ENCODE measurements at places on chromosomes 5 and 9.
A peak's percentile ranks its signal among the peaks of the same experiment; 100 is the strongest.

GRCh38 chr5:106092455-106092854, 1578.3 kb downstream of the EFNA5 start:
- DNase-seq = no peak

- DNase-seq = no peak
Observed at GRCh38 chr9:13769641-13770040, 490.1 kb upstream of the MPDZ start.

- no peak for DNase-seq
Observed at GRCh38 chr5:142181096-142181495, 72.5 kb downstream of the NDFIP1 start.

DNA sequence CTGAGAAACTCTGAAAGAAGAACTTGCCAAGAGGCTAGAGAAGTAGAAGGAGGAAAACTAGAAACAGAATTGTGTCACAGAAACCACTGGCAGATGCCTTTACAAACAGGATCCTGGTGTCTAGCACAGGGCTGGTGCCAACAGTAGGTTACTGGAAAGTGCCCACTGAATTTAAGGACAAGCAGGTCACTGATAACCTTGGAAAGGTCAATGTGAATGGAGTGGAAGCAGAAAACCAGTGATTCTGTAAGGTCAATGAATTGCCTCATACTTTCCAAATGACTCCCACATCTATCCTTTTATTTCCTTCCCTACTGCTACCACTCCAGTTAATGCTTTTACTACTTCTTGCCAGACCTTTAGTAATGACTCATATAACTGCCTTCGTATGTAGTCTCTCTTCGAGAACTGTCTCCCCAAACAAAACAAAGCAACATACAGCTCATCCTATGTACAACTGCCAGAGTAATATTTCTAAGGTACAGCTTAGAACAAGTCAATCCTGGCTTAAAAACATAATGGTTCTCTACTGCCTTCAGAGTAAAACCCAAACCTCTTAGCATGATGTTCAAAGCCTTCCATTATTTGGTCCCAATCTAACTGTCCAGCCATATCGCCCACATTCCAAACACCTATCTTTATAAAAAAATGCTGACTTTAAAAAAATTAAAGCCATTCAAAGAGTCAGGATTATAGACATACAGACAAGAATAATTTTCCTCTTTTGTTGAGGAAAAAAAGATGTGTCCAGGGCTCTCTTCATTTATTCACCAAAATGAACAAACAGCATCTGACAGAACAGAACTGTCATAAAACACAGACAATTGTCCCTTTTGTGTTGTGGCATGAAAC, 52.5 kb downstream of the NR3C1 start:
- DNase-seq = no peak

GRCh38 chr5:9785751-9786150, 155.6 kb upstream of the TAS2R1 start:
- DNase-seq = no peak

GRCh38 chr9:86562691-86563090, 208.5 kb upstream of the TUT7 start:
- DNase-seq = no peak

GRCh38 chr5:118290204-118290603, 698.1 kb downstream of the DTWD2 start:
- no peak for DNase-seq

- no peak for DNase-seq
Observed at GRCh38 chr9:124567362-124567761, 60.2 kb upstream of the NR5A1 start.

DNA sequence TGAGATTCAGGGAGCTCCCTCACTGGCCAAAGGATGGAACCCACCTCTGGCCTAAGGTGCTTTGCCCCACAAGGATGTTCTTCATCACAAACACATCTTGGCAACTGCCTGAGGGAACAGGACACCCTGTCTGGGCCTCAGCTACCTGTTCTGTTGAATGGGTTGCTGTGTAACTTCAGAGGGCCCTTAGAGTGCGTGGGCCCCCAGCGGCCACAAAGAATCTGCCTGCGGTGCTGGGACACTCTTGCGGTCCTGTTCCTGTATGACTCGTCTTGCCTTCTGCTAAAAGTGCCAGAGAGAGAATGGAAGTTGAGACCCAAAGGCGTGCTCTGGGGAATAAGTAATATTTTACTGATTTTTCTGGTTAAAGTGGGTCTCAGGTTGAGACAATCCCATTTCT, 14.1 kb upstream of the RPL26L1 start:
- DNase-seq = no peak

DNA sequence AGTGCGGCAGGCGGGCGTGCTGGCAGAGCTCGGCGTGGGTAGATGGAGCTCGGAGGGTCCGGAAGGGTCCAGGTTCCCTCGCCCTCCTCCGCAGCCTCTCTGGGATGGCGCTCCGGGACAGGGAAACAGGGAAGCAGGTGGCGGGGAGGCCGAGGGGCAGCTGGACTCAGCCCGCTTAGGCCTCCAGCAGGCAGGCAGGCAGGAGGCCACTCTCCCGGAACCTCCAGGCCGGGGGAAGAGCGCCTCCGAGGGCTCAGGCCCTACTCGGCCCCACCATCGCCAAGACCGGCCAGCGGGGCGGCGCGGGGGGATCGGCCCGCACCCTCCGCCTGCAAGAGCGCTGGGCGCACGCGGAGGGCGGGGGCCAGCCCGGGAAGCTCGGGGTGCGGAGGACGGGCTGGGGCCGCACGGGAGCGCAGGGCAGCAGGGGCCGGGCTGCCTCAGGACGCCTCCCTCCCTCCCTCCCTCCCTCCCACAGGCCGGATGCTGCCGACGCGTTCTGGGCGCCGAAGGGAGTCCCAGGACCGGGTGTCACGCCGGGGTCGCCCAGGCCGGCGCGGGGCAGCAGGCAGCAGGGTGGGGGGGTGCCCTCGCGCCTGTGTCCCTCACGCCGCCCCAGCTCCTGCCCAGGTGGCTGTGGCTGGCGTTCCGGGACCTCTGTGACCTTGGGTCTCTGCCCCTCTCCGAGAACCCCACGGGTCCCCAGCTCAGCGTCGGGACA, 977 bp downstream of the MGAT4B start:
- no peak for DNase-seq

DNA sequence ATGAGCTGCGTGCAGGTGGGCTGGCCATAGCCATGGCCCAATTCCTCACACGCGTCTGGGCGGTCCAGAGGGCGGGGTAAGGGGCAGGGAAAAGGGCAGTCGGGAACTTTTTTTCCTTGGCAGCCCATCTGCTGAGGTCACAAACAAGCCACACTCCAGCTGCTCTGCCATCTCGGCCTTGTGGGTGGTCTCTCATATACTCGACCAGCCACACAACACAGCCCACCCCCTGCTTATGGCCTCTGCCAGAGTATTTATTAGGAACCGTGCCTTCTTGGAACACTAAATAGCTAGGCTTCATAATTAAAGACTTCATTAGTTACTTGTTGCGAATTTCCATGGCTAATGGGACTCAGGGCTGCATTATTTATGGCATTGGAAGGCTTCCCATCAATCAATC, 98.5 kb upstream of the LHFPL2 start:
- no peak for DNase-seq

DNA sequence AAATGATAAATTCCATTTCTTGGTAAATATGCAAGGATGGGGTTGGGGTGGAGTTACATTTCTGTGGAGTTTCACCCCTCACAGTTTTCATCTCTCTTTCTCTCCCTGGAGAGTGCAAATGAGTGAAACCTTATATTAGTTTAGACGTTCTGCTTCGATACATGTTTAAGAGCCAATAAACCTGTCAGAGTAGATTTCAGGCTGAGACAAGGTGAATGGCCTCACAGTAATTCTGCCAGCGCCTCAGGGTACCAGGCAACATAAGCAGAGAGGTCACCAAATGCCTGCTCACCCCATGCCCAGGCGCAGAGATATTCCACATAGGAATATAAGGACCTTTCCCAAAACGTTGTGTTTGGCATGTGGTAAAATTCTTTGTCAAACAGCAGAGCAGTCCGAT, 154.9 kb upstream of the VLDLR start:
- DNase-seq = no peak

- peak; percentile 71 for DNase-seq
Observed at GRCh38 chr5:20276061-20276958, 288.3 kb upstream of the CDH18 start.

DNA sequence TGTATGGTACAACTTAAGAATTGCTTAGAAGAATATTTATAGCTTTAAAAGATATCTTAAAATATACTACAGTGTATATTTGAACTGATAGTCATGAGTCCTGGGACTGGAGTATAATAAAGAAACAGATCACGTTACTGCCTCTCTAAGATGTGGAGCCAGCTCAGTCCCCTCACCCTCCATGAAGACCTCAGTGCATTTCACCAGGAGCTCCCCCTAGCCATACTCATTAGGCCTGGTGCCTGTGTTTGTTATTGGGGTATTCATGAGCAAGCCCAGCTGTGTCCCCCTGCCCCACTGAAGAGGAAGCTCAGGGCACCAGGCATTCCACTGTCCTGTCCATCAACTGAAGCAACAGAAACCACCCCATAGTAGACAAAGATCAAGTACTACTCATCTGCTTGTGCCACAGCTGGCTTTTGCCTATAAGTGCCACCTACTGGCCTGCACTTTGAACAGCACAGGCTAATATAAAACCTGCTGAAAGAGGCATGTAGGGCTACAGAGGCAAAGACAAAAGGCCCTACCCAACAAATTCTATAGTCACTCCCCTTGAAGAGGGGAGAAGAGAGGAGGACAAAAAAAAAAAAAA, 850.2 kb upstream of the NUDT12 start:
- no peak for DNase-seq

DNA sequence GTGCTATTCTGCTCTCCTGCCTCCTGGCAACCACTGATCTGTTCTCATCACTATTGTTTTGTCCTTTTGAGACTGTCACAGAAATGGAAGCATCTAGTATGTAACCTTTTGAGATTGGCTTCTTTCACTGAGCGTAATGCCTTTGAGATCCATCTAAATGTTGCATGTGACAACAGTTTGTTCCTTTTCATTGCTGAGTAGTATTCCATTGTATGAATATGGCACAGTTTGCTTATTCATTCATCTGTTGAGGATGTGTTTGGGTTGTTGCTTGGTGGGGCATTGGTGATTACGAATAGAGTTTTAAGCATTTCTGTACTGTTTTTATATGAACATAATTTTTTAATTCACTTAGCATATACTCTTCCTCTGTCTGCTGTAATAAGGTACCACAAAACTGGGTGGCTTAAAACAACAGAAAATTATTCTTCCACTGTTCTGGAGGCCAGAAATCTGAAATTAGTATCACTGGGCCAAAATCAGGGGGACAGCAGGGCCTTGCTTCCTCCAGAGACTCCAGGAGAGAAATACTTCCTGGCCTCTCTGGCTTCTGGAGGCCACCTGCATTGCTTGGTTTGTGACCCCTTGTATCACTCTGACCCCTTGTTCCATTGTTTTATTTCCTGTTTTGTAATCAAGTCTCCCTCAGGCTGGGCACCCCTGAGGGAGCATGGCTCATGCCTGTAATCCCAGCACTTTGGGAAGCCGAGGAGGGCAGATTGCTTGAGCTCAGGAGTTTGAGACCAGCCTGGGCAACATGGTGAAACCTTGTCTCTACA, 53.0 kb downstream of the EXOSC2 start:
- DNase-seq = no peak
